ENCODE measurements at places on chromosomes 1 and 21.

- no peak for DNase-seq
Measured at GRCh38 chr1:170685166-170685565, 21.2 kb downstream of the PRRX1 start.

DNA sequence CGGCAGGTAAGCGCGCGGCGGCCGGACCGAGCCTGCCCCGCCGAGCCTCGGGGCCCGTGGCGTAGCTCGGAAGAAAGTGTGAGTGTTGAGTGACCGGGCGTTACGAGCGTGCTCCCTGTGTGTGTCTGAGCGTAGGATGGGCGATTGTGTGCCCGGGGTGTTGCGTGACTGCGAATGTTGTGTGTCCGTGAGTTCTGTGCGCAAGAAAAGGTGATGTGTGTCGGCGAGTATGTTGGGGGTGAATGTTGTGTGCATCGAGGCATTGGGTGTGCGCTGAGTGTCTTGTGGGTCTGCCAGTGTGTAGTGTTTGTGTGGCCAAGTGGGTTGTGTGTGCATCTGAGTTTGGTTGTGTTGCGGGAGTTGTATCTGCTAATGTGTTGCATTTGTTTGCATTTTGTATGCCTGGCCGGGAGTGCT is 398 bp downstream of the PTPRU start:
- no peak for DNase-seq

DNA sequence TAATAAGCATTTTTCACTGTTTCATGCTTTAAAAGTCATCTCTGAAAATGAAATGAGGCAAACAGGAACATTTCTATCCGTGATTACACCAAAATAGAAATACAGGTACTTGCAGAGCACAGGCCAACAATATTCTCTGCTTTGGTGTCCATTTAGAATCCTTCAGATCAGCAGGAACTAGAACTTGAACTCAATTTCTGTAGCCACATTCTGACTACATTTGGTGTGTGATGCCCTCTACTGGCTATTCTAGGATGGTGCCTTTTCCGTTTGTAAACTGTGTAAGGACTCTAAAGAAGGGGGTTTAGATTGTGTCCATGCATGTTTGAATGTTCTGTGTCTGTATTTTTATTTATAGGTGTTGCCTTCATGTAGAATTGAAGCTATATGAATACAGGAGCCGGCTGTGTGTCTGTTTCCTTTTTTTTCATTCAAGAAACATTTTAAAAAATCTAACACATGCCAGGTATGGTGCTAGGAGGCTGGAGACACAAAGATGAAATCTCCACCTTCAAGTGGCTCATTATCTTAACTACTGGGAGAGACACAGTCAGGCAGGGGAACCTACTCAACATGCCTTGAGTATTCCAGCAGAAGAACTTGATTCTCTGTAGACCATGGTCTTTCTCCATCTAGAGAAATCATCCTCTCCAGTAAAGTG is 7.6 kb upstream of the ZNF326 start:
- no peak for DNase-seq

DNA sequence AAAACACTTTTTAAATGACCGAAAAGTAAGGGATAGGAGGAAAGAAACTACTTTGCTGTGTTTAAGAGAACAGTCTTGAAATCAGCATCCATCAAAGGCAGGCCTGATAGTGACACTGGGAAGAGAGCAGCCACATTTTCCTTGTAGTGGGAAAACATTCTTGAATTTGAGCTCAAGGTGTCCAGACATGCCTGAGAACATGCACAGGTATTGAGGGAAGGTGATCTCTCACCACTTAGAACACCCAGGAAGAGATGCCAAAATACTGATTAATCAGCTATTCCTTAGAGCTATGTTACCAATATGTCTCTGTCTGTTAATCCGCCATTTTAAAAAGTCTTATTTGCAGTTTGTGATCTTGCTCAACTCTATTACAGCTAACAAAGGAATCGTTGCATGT is 25.9 kb downstream of the IL12RB2 start:
- DNase-seq = no peak

DNA sequence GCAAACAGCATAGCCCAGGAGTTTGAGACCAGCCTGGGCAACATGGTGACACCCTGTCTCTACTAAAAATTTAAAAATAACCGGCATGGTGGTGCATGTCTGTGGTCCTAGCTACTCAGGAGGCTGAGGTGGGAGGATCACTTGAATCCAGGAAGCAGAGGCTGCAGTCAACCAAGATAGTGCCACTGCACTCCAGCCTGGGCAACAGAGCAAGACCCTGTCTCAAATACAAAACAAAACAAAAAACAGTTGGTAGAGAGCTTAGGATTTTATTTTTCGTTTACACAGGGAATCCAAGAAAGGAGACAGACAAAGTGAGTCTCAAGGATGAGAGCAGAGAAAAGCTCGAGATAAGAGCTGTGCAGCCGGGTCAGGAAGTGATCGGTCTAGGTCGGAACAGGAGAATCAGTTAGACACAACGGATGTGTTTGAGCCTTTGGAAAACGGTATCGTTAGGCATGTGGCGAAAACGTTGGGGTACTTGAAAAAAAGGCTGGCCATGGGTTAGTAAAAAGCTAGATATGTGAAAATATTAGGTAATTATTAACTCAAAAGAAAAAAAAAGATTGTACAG is 1.7 kb upstream of the MIB2 start:
- DNase-seq = no peak

DNA sequence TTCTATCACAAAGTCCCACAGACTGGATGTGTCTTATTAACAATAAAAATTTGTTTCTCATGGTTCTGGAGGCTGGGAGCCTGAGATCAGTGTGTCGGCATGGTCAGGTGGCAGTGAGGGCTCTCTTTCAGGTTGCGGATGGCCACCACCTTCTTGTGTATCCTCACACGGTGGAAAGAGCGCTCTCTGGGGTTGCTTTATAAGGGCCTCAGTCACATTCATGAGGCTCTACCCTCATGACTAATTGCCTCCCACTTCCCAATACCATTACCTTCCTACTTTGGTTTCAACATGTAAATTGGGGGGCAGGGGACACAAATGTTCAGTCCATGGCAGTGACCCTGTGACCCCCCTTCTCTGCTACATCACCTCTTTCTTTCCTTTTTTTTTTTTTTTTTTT is 20.7 kb upstream of the MX1 start:
- DNase-seq = no peak

GRCh38 chr1:205301842-205302588 is 19.5 kb downstream of the NUAK2 start:
- DNase-seq = no peak

DNA sequence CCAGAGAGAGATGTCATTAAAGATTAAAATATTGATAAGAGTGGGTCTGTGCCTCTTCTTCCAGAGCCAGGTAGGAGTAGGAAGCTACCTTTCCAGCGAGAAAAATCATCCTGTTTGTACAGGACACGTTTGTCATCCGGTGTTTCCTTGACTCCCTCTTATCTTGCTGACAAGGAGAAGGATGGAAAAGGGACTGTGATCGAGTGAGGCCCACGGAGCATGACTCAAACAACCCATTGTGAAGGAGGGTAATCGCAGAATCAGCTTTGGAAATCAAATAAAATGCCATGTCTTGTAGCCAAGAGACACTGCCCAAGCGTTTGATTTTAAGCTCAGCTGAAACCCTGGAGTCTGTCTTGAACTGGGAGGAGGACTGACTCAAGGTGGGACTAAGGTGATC is 97.7 kb downstream of the IGSF21 start:
- DNase-seq = no peak

GRCh38 chr1:60989749-60990713 is 92.3 kb upstream of the NFIA start:
- DNase-seq = no peak

DNA sequence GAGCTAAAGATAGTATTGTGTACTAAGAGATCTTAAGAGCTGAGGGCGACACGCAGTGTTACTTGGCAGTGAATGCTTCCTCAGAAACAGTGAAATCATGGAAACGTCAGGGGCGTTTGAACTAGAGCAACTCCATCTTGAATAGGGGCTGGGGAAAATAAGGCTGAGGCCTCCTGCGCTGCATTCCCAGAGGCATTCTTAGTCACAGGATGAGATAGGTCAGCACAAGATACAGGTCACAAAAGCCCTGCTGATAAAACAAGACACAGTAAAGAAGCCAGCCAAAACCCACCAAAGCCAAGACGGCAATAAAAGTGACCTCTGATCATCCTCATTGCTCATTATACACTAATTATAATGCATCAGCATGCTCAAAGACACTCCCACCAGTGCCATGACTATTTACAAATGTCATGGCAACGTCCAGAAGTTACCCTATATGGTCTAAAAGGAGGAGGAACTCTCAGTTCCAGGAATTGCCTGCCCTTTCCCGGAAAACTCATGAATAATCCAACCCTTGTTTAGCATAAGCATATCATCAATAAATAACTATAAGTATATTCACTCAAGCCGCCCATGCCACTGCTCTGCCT is 37.5 kb upstream of the FMN2 start:
- DNase-seq = no peak

GRCh38 chr1:198276241-198276640 is 119.4 kb downstream of the NEK7 start:
- no peak for DNase-seq

DNA sequence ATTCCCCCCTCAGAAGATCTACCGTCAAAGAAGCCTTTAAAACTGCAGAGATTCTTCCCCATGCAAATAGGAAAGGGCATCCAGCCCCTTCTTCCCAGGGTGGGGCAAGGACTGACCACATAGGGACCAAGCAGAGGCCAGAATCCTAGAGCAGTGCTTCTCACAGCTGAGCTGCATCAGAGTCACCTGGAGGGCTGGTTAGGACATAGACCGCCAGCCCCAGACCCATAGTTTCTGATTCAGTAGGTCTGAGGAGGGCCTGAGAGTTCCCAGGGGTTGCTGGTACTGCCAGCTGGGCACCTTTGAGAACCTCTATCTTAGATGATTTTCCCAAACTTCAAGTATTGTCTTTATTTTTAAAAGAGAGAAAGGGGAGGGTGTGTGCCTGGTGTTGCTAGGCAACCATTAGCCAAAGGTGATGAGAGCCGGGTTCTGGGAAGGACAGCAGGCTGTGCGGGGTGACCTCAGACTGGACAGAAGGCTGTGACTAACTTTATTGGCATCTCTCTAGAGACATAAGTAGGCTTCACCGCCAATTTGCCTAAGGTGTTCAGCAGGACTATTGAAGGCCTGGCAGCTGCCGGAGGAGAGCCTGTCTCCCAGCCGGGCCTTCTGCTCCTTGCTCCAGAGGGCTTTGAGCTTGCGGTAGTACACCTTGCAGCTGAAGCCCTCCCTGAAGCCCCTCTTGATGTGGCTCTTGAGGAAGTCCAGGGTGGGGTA is 3.0 kb downstream of the SPATA46 start:
- DNase-seq = no peak

DNA sequence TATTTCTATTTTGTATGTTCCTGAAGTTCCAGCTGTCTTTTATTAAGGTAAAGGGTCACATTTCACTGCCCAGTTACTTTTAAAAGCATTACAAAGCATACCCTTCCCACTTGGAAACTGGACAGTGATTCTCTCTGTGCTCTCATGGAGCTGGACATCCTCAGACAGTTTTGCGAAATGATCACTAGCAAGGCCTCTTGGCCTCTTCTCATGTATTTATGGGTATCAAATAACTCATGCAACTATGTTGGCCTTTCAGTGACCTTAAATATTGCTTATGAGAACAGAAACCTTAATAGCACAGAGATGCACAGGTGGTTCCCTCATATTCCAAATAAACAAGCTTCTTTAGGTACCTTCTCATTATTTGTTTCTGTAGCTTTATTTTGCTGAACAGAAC is 7.9 kb upstream of the AMPD1 start:
- no peak for DNase-seq

DNA sequence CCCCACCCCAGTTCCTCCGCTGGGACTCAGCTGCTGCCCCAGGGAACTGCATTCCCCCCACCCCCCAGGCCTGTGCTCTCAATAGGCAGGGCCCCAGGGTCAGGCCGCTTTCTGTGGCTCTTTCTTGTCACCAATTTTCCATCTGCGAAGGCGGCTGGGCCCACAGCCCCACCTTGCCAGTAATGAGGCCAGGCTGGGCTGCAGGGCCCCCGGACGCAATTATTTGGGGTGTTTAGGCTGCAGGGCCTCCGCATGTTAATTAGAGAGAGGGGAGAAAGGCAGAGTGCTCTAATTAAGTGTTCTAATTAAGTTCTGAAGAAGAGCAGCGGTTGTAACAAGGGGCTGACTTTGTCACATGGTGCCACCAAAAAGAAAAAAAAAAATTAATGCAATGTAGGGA is 71.8 kb downstream of the EPHB2 start:
- no peak for DNase-seq

GRCh38 chr21:45207839-45208626 is 79.7 kb downstream of the POFUT2 start:
- no peak for DNase-seq

GRCh38 chr1:15088281-15088971 is 65.1 kb upstream of the TMEM51 start:
- DNase-seq = no peak

GRCh38 chr1:14261395-14261794 is 337.1 kb upstream of the KAZN start:
- no peak for DNase-seq

- no peak for DNase-seq
Measured at GRCh38 chr1:39554277-39554676, 22.3 kb downstream of the PABPC4 start.

DNA sequence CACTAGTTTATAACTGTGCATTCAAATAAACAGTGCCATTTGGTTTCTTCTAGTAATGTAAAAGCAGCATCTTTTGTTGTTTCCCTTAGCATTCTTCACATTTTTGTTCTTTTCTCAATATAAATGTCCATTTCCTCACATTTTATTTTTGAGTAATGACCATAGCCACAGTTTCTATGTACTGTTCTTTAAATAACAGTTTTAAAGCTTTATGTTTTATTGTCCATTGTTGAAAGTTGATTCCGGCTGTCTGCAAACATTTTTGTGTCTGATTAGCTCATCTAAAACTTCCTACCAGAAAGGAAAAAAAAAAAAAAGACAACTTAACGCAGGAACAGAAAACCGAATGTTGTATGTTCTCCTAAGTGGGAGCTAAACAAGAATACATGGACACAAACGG is 139.7 kb downstream of the MAGI3 start:
- no peak for DNase-seq

- DNase-seq = no peak
Measured at GRCh38 chr1:209406595-209406994, 176.9 kb upstream of the CAMK1G start.

GRCh38 chr1:157803851-157804250 is 16.1 kb downstream of the FCRL1 start:
- no peak for DNase-seq

DNA sequence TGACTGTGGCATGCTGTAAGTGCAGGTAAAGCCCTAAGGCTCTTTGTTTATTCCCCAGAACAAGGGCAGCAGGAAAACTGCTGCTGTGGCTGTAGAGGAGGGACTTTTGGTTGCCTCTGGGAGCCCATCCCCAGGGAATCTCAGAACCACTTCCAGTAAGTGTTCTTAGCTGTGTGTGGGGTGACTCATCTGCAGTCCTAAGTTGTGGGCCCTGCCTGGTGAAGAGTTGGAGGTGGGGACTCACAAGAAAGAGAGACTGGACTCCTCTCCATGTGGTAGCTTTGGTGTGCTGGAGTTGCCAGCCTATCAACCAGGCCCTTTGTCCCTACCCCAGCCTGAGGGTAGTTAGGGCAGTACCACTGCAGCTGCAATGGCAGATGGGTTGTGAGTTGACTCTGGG is 24.0 kb upstream of the DENND1B start:
- DNase-seq = no peak
